ENCODE measurements at places on chromosomes 2 and 18. TPM values are rescaled to one million over a fixed set of nuclear protein-coding genes. Genes with fewer than 3 reads are reported as not detected.

GRCh38 chr2:157931542-157931941 lies 55.4 kb upstream of the ACVR1 start:
- DNase-seq, result no peak

The SERPINB4 gene
- not detected for total RNA-seq

The MZT2A gene
- 130 TPM for total RNA-seq

The ATP6V1B1 gene
- not detected for total RNA-seq

GRCh38 chr2:132268977-132269523 lies 107.3 kb upstream of the ANKRD30BL start:
- DNase-seq, result no peak

- no peak for DNase-seq
These were observed 22.1 kb upstream of the LBH start for GRCh38 chr2:30209227-30209626.

The GAL3ST2 gene
- 1.3 TPM for total RNA-seq

DNA sequence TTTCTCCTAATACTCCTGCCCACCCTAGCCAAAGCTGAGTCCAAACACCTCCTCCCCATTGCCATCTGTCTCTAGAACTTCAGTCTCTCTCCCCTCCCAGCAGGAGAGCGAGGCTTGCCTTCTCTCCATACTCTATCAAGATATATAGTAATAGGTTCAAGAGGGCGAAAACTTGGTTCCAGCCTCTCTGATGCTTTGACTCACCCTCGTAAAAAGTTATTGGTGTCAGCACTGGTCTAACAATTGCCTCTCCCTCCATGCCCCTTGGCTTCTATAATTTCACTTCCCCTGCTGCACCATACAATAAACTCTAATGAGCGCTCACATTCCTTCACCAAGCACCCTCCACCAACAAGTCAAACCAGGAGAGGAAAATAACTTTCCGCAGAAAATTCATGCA lies 797.3 kb downstream of the BCL11A start:
- no peak for DNase-seq

GRCh38 chr2:234029150-234029733 lies 21.3 kb upstream of the SPP2 start:
- DNase-seq, result no peak

DNA sequence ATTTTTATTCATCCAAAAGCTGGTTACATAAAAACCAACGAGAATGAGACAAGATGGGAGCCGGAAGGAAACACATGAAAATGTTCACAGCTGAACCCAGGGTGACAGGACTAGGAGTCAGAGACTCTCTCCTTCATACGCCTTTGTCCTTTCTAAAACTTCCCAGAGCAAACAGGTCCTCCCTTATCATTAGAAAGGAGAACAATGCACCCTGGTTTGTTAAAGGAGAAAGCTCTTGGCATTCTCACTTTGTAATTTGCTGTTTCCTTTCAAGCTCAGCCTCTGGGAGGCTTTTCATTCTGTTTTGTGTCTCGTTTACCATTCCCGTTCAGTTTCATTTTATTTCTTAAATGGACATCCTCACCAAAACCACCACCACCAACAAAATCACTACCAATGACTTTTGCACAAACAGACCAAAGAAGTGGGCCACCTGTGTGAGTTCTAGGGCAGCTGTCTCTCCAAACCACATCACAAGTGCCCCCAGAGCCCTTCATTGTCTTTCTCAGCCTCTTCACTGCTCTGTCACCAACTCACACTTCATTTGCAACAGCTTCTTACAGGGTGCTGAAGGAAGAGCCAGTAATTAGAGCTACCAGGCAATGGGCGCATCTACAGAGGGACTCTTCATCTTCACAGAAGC lies 105.3 kb downstream of the HDAC4 start:
- DNase-seq, result no peak

GRCh38 chr18:25140124-25140961 lies 211.6 kb downstream of the ZNF521 start:
- DNase-seq, result no peak

The RGPD5 gene
- 25.9 TPM for total RNA-seq

DNA sequence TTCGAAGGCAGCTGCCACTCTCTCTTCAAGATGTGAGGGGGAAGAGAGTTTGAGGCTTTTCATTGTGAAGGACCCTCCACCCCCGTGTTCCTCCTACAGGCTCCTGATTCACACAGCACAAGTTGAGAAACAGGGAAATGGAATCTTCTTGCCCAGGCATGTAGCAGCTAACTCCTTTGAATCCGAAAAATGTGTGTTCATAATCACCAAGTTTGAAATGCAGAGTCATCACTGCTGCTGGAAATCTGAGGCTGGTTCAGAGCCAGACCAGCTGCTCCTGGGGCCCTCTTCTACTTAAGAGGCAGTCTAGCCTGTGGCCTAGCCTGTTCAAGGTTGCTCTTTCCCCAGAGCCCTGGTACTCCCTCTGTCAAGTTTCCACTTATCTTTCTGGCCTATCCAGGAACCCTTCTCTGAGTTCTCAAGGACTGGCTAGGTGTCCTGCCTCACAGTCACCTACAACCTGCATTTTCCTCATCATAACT lies 166.4 kb downstream of the TMEM247 start:
- no peak for DNase-seq

GRCh38 chr2:62197011-62197924 lies 1.4 kb downstream of the B3GNT2 start:
- peak; percentile 30 for DNase-seq

The CERKL gene
- not detected for total RNA-seq

GRCh38 chr2:102109016-102109415 lies 33.5 kb upstream of the IL1R1 start:
- DNase-seq, result no peak

- DNase-seq, result no peak
These were observed 75.3 kb upstream of the TRIB2 start for GRCh38 chr2:12641441-12641840.

The RBFA gene
- total RNA-seq, result 48.4 TPM
